ENCODE measurements at places on chromosomes 7 and 10.
A peak's percentile ranks its signal among the peaks of the same experiment; 100 is the strongest.

- no peaks in the 10 kb centered on the region for H3K27me3 ChIP-seq
- no peak overlapping the region for H3K4me3 ChIP-seq
- no peak for DNase-seq
- H3K4me1 ChIP-seq, result peaks cover 14% of the 10 kb centered on the region
These were observed 9.6 kb upstream of the C10orf105 start for GRCh38 chr10:71729161-71729636.

GRCh38 chr10:129280908-129281586, 186.0 kb upstream of the MGMT start:
- no peak overlapping the region for H3K4me3 ChIP-seq
- no peak overlapping the region for H3K27ac ChIP-seq
- no peaks in the 10 kb centered on the region for H3K4me1 ChIP-seq
- no peaks in the 10 kb centered on the region for H3K36me3 ChIP-seq

- no peaks in the 10 kb centered on the region for H3K36me3 ChIP-seq
- no peak overlapping the region for H3K4me3 ChIP-seq
- no peaks in the 10 kb centered on the region for H3K27me3 ChIP-seq
These were observed 13.6 kb downstream of the POR start for GRCh38 chr7:75928568-75928914.

GRCh38 chr7:14834883-14835282, 67.7 kb downstream of the DGKB start:
- H3K36me3 ChIP-seq, result no peaks in the 10 kb centered on the region
- H3K4me3 ChIP-seq, result no peak overlapping the region
- H3K27ac ChIP-seq, result no peak overlapping the region
- no peaks in the 10 kb centered on the region for H3K27me3 ChIP-seq
- no peaks in the 10 kb centered on the region for H3K4me1 ChIP-seq
- DNase-seq, result no peak

DNA sequence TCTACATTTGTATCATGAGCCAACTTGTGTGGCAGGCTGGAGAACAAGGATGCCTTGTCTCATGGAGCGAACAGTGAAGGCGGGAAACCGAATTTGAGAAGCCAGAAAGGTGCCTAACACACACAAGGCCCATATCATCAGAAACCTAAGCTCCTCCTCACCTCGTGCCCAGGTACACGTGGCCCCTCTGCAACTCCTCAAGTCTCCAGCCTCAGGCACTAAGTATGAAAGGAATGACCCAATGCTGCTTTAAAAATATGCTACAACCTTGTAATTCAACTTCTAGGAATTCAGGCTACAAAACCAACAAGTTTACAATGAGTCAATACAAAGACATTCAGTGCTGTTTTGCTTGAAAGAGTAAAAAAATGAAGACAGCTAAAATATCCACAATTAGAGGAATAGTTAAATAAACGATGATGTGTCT, 95.7 kb downstream of the CDK6 start:
- no peak overlapping the region for H3K4me3 ChIP-seq
- H3K27me3 ChIP-seq, result no peaks in the 10 kb centered on the region
- DNase-seq, result no peak
- no peaks in the 10 kb centered on the region for H3K36me3 ChIP-seq

DNA sequence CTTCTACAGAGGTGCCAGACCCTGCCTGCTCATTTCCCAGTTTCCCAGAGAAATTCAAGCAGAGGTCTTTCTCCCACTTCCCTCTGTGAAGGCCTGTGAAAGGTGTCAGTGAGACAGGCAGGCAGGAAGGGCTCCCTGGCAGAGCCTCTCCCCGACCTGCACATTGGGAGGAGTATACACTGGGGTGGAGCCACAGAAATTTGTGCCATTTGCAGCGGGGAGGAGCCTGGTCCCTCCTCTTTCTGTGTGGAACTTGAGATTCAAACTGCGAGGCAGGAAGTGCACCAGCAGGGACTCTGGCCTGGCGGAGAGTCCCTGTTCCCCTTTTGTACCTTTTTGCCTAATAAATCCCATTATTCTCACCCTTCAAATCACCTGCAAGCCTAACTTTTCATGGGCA, 54.6 kb upstream of the OPN4 start:
- H3K27me3 ChIP-seq, result no peaks in the 10 kb centered on the region
- no peak overlapping the region for H3K27ac ChIP-seq
- H3K4me1 ChIP-seq, result peaks cover 21% of the 10 kb centered on the region
- no peaks in the 10 kb centered on the region for H3K36me3 ChIP-seq
- H3K4me3 ChIP-seq, result no peak overlapping the region

- no peak overlapping the region for H3K27ac ChIP-seq
- H3K4me3 ChIP-seq, result no peak overlapping the region
- no peaks in the 10 kb centered on the region for H3K4me1 ChIP-seq
- no peak for DNase-seq
- H3K27me3 ChIP-seq, result no peaks in the 10 kb centered on the region
- no peaks in the 10 kb centered on the region for H3K36me3 ChIP-seq
These were observed 96.2 kb downstream of the PPP1R17 start for GRCh38 chr7:31783221-31783620.

- H3K4me1 ChIP-seq, result peaks cover 4% of the 10 kb centered on the region
- H3K4me3 ChIP-seq, result no peak overlapping the region
These were observed 23.3 kb downstream of the ANTXRL start for GRCh38 chr10:46310143-46310514.

- no peak for DNase-seq
- H3K36me3 ChIP-seq, result no peaks in the 10 kb centered on the region
- peak overlapping the region; percentile 95 for H3K27ac ChIP-seq
- H3K4me3 ChIP-seq, result no peak overlapping the region
- H3K27me3 ChIP-seq, result no peaks in the 10 kb centered on the region
- peaks cover 68% of the 10 kb centered on the region for H3K4me1 ChIP-seq
These were observed 109.9 kb downstream of the JCAD start for GRCh38 chr10:29949411-29950011.

- peaks cover 31% of the 10 kb centered on the region for H3K4me1 ChIP-seq
- no peaks in the 10 kb centered on the region for H3K36me3 ChIP-seq
- H3K27me3 ChIP-seq, result no peaks in the 10 kb centered on the region
- H3K27ac ChIP-seq, result no peak overlapping the region
- no peak overlapping the region for H3K4me3 ChIP-seq
These were observed 34.1 kb downstream of the EGFR start for GRCh38 chr7:55052741-55053427.

DNA sequence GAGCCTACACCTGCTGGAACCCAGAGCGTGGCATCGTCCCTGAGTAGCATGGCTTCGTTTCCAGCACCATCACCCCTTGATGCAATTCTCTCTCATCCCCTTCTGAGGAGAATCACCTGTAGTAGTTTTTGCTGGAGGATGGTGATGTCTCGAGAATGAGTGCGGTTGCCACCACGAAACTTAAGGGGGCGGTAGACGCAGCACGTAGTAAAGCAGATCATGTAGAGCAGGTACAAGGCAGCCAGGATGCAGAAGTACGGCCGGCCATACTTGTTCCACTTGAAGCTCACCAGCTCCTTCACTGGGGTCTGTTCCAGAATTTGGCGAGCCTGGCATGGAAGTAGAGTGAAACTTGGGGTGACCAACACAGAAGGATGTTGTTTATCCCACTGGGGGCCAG, 8.1 kb downstream of the TRPV5 start:
- H3K4me1 ChIP-seq, result no peaks in the 10 kb centered on the region
- H3K27me3 ChIP-seq, result no peaks in the 10 kb centered on the region
- no peak for DNase-seq
- no peaks in the 10 kb centered on the region for H3K36me3 ChIP-seq
- no peak overlapping the region for H3K27ac ChIP-seq

DNA sequence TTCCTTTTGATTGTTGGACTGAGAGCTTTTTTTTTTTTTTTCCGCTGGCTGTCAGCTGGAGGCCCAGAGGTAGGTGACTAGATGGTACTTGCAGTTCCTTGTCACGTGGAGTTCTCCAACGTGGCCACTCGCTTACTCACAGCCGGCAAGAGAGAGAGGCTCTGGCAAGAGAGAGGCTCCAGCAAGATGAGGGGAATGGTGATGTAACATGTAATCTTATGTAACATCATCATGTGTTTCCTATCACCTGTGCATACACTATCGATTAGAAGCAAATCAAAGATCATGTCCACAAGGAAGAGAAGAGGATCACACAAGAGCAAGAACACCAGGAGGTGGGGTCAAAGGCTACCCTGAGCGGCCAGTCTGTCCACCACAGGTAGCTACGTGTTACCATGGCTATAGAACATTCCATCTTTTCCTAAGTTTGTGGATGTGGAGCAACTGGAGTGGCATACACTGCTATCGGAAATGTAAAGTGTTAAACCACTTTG, 4.0 kb upstream of the BORCS7 start:
- no peak overlapping the region for H3K4me3 ChIP-seq
- DNase-seq, result no peak
- H3K36me3 ChIP-seq, result no peaks in the 10 kb centered on the region
- peaks cover 2% of the 10 kb centered on the region for H3K4me1 ChIP-seq
- H3K27me3 ChIP-seq, result no peaks in the 10 kb centered on the region

GRCh38 chr10:52092390-52092789, 221.7 kb upstream of the DKK1 start:
- H3K4me3 ChIP-seq, result no peak overlapping the region
- DNase-seq, result no peak
- H3K4me1 ChIP-seq, result peaks cover 6% of the 10 kb centered on the region
- no peak overlapping the region for H3K27ac ChIP-seq

DNA sequence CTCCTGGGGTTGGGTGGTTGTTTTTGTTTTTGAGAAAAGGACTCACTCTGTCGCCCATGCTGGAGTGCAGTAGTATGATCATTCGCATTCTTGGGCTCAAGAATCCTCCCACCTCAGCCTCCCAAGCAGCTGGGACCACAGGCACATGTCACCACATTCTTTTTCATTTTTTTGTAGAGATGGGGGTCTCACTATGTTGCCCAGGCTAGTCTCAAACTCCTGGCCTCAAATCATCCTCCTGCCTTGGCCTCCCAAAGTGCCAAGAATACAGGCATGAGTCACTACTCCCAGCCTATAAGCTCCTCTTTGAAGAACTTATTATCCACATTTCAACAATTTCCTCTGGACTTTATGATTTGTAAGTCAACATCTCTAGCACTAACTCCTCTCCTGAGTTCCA, 102.7 kb downstream of the KMT2C start:
- no peak overlapping the region for H3K4me3 ChIP-seq
- H3K27ac ChIP-seq, result no peak overlapping the region
- no peaks in the 10 kb centered on the region for H3K27me3 ChIP-seq
- peaks cover 25% of the 10 kb centered on the region for H3K4me1 ChIP-seq
- DNase-seq, result no peak

- DNase-seq, result no peak
- H3K27ac ChIP-seq, result no peak overlapping the region
- H3K4me1 ChIP-seq, result no peaks in the 10 kb centered on the region
- H3K36me3 ChIP-seq, result no peaks in the 10 kb centered on the region
- no peak overlapping the region for H3K4me3 ChIP-seq
These were observed 1.5 kb upstream of the JAKMIP3 start for GRCh38 chr10:132064082-132064755.

- H3K4me3 ChIP-seq, result no peak overlapping the region
- H3K4me1 ChIP-seq, result peaks cover 4% of the 10 kb centered on the region
- H3K36me3 ChIP-seq, result no peaks in the 10 kb centered on the region
- no peak overlapping the region for H3K27ac ChIP-seq
- DNase-seq, result no peak
- no peaks in the 10 kb centered on the region for H3K27me3 ChIP-seq
These were observed 69.7 kb upstream of the EMX2 start for GRCh38 chr10:117472872-117473271.

GRCh38 chr7:114084472-114085312, 165.9 kb upstream of the PPP1R3A start:
- H3K4me1 ChIP-seq, result peaks cover 21% of the 10 kb centered on the region
- peak overlapping the region; percentile 96 for H3K27ac ChIP-seq
- peak overlapping the region; percentile 79 for H3K4me3 ChIP-seq
- H3K36me3 ChIP-seq, result no peaks in the 10 kb centered on the region

GRCh38 chr10:100642295-100642994, 102.9 kb upstream of the PAX2 start:
- H3K36me3 ChIP-seq, result no peaks in the 10 kb centered on the region
- H3K27ac ChIP-seq, result no peak overlapping the region
- H3K4me1 ChIP-seq, result no peaks in the 10 kb centered on the region
- DNase-seq, result no peak

DNA sequence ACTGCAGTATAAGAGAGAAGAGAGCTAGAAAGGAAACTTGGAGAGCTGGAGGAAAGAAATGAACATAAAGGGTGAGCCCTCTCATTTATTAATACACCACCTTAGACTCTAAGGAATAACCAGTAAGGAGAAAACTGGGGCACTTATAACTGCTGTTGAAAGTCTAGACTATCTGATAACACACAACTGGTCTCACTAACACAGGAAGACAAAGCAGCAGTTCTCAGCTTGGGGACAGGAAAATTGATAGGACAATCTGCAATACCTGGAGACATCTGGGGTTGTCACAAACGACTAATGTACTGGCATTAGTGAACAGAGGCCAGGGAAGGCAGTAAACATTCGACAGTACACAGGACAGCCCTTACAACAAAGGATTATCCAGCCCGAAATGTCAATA, 6.8 kb downstream of the ELMO1 start:
- no peaks in the 10 kb centered on the region for H3K4me1 ChIP-seq
- DNase-seq, result no peak
- no peak overlapping the region for H3K27ac ChIP-seq
- no peak overlapping the region for H3K4me3 ChIP-seq
- H3K36me3 ChIP-seq, result no peaks in the 10 kb centered on the region
- no peaks in the 10 kb centered on the region for H3K27me3 ChIP-seq

- H3K4me3 ChIP-seq, result peak overlapping the region; percentile 61
- H3K27me3 ChIP-seq, result peaks cover 22% of the 10 kb centered on the region
- H3K27ac ChIP-seq, result no peak overlapping the region
These were observed 4.2 kb upstream of the MUC12 start for GRCh38 chr7:100965045-100965722.

GRCh38 chr7:80785961-80786536, 132.8 kb downstream of the SEMA3C start:
- H3K27ac ChIP-seq, result no peak overlapping the region
- H3K4me3 ChIP-seq, result no peak overlapping the region
- H3K4me1 ChIP-seq, result peaks cover 52% of the 10 kb centered on the region
- no peaks in the 10 kb centered on the region for H3K27me3 ChIP-seq

- H3K4me1 ChIP-seq, result no peaks in the 10 kb centered on the region
- H3K4me3 ChIP-seq, result no peak overlapping the region
- no peaks in the 10 kb centered on the region for H3K36me3 ChIP-seq
- H3K27ac ChIP-seq, result no peak overlapping the region
These were observed 105.3 kb downstream of the SKAP2 start for GRCh38 chr7:26759108-26759507.

GRCh38 chr10:116765648-116766081, 23.3 kb upstream of the HSPA12A start:
- no peaks in the 10 kb centered on the region for H3K36me3 ChIP-seq
- no peak overlapping the region for H3K27ac ChIP-seq
- H3K4me3 ChIP-seq, result no peak overlapping the region
- H3K27me3 ChIP-seq, result no peaks in the 10 kb centered on the region

DNA sequence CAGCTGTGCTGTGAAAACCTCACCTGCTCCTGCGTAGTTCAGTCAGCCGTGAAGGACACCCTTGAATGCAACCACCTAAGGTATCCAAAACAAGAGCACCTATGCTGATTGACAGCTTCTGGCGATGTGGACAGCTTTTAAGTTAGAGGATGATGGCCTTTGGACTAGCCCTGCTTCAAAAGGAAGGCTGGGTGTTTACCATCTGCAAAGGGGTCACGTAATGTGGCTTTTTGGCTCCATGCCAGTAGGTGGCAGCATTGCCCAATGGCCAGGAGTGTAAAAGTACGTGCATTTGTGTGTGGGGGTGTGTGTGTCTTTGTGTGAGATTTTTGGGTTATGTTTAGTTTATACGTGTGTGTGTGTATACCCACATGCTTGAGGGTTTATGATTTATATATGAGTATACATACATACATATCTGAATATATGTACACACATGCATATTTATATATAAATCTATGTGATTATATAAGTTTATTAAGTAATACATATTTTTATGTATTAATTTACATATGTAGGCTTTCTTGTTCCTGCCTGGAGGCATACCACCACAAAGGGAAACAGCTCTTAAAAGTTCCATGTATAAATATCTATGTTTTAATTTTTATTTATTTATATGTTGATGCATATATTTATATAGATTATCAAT, 236.3 kb upstream of the ANKRD30A start:
- H3K4me1 ChIP-seq, result no peaks in the 10 kb centered on the region
- H3K27me3 ChIP-seq, result no peaks in the 10 kb centered on the region
- no peak for DNase-seq
- H3K36me3 ChIP-seq, result no peaks in the 10 kb centered on the region

Measured in thoracic aorta (tissue), 2 donors.